ENCODE measurements at places on chromosomes 2 and 18.

DNA sequence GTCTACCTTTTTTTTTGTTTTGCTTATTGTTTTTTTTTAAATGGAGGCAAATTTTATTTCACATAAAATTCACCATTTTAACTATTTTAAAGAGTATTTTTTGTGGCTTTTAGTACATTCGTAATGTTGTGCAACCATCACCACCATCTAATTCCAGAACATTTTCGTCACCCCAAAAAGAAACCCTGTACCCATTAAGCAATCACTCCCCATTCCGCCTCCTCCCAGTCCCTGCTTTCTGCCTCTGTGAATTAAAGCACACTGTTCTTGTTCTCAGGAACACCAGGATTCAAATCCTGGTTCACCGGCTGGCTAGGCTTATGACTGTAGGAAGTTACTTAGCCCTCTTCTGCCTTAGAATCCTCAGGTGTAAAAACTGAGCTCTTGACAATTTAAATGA is 36.9 kb upstream of the EPAS1 start:
- no peak for DNase-seq

DNA sequence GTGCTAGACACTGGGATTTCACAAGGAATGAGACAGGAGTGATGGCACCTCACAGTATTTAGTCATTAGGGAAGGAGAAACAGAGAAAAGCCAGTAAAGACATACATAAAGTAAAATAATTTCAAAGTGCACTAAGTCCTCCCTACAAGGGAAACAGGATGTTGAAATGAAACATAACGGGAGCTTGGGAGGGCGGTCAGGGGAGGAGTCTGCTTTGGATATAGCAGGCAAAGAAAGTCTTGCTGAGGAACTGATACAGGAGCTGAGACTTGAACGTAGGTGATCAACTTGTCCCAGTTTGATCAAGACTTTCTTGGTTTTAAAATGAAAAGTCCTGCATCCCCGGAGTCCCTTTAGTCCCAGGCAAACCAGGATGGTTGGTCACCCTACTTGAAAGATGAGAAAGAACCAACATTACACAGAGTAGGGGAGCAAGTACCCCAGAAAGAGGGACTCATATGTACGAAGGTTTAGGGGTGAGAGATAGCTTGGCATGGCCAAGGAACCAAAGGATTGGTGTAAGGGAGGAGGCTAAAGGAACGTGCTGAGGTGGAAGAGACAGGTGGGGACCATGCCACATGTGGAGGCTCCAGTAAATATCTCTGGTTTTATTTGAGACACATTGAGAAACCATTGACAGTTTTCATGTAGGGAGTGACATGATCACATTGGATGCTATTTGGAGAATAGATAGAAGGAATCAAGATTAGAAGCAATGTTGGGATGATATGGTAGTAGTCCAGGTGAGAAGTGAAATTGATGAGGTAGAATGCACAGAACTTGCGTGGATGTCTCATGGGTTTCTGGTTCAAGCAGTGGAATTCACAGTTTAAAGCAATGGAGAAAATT is 28.4 kb downstream of the FBXO48 start:
- no peak for DNase-seq

DNA sequence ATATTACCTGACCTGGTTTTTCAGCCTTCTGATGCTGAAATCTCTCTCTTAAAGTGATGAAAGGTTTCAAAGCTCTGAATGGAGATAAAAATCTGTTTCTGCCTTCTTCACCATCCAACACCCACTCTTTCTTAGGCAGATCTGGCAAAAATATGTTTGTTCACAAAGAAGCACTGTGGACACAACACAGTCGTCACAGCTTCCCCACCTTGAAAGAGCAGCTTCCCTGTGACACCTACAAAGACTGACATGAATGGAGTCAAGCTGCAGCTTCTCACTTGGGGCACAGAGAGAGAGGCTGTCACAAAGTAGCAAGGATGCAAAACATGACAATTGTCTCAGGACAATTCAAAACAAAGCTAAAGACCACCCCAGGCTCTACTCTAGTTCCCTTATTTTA is 86.5 kb downstream of the ICOS start:
- no peak for DNase-seq

DNA sequence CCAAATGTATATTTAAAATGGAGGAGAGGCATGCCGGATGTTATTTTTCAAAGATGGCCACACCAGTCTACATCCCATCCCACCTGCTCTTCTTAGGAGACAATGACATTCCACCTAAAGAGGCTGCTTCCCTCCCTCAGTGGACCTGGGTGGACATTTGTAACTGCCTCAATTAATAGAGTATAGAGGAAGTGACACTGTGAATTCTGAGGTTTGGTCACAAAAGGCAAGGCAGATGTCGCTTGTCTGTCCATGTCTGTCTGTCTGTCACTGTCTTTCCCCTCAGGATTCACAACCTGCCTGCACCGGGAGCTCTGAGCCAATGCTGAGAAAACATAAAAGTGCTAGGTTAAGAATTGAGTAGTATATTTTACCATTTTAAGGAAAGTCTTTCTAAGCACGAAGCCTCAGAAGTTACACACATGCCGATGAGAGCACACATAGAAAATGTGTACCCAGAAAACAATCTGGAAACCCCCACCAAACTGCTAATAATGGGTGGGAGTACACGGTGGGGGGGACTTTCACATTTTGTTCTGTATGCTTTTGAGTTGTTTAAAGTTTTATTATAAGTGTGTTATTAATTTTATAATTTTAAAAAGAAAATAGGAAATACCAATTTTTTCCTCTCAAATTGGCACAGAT is 21.0 kb downstream of the MIB1 start:
- no peak for DNase-seq

DNA sequence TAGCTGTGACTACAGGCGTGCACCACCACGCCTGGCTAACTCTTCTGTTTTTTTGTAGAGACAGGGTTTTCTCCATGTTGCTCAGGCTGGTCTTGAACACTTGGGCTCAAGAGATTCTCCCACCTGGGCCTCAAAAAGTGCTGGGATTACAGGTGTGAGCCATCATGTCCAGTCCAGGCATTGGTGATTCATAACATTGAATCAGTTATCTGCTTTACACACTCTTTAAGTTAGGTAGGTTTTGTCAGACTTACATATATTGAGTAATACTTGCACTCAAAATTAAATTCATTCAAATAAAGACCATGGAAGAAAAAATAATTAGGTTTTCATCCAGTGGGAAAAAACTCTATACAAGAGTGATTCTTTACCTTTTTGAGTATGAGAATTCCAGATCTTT is 93.2 kb upstream of the XPO1 start:
- DNase-seq = no peak

DNA sequence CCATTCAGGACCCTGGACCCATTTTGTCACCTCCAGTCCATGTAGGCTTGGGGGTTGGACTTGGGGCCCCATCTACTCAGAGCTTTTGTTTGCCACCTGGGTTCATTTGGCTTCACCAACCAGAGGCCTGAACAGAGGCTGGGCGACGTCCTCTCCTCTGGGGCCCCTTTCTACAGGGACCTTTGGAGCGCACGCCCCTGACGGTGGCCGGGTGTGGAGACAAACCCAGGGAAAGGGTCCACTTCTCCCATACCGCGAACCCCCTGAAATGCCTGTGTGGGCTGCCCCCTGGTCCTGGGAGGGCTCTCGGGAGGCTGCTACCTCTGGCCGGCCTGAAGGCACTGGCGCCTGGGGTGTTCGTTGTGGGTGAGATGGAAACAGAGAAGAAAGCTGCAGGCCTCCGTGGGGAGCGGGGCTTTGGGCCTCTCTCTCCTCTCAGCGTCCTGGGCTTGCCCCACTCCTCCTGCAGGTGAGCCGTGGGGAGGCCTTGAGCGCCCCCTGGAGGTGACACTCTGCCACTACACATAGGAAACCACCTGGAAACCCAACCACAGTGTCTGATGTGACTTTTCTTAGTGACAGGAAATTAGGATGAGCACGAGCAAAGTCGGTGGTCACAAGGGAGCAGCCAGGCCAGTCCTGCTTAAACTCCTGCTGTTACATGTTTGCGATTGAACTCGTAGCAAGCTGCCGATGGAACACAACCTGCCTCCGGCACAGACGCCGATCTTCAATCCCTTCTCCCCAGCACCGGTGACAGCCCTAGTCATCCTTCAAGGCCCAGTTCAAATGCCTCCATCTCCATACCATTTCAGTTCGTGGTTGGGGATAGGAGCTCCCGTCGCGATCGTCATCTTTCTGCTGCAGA is 12.0 kb upstream of the NTSR2 start:
- no peak for DNase-seq

DNA sequence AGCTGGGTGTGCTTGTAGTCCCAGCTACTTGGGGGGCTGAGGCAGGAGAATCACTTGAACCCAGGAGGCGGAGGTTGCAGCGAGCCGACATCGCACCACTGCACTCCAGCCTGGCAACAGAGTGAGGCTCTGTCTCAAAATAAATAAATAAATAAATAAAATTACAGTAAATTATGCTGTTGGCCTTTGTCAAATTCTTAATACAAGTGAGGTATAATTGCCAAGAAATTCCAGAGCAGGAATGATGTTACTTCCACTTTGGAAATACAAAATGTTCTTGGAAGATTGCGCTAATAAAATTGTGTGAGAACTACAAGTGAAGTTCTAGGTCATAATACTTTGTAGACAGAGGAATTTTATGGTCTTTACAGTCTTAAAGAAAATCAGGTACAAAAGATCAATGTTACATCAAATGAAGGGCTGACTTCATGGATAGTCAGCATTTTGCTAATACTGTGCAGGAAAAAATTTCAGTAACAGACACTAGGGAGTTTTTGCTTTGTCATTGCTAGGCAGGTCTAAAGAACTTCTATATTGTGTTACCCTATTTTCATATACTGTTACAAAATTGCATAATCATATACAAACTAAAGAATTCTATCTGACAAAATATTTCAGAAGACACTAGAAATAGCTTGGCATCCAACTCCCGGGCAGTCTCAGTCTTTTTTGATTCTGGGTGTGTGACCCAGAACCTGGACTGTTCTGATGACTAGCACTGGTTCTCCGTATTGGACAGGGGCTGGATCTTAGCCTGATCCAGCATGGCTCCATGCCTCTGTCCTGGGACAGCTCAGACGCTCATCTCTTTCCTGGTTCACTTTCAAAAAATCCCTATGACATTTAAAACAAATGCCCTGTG is 76.0 kb upstream of the STK17B start:
- DNase-seq = no peak

DNA sequence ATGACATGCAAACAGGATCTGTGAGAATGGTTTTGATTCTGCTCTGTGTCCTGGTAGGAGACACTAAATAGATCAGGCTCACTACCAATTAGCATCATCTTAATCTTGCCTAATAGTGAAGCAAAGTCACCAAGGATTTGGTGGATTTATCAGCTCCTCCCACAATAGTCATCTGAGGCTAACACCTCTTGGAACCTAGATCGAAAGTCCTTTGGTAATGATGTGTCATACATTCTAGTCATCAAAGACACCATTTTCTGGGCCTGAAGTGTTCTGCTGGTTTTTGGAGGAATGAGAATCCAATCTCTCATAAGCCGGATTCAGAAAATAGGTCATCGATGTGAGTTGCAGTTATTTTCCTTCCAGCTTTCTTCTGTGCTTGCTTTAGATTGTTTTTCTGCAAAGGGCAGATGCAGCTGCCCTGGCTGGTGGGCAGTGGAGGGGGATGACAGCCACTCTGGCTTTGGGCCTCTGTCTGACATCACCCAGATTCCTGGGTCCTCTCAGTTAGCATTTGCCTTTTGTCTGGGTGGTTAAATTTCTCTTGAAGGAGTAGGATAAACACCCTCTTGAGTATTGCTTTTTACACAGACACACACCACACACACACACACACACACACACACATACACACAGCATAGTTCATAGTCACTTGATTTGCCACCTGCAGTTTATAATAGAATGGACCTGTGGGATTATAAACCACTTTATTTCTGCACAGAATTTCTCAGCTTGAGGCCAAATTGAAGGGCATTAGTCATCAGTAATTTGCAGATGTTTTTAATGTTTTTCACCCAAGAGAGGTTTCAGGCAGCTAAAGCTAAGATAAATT is at the start of gene MYO3B:
MYO3B (plus strand) TSS at position 198 of the 832 bp plus-strand sequence; CDS start at position 339, 141 bp downstream.
- no peak for DNase-seq

DNA sequence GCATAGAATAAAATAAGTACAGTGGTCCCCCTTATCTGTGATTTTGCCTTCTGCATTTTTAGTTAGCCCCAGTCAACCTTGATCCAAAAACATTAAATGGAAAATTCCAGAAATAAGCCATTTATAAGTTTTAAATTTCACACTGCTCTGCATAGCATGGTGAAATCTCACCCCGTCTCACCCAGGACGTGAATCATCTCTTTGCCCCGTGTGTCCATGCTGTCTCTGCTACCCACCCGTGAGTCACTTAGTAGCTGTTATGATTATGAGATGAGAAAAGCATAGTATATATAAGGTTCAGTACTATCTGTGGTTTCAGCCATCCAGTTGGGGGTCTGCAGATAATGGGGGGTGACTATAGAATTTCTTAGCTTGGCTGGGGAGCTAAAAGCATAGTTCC is 67.3 kb downstream of the RHBDD1 start:
- DNase-seq = no peak

DNA sequence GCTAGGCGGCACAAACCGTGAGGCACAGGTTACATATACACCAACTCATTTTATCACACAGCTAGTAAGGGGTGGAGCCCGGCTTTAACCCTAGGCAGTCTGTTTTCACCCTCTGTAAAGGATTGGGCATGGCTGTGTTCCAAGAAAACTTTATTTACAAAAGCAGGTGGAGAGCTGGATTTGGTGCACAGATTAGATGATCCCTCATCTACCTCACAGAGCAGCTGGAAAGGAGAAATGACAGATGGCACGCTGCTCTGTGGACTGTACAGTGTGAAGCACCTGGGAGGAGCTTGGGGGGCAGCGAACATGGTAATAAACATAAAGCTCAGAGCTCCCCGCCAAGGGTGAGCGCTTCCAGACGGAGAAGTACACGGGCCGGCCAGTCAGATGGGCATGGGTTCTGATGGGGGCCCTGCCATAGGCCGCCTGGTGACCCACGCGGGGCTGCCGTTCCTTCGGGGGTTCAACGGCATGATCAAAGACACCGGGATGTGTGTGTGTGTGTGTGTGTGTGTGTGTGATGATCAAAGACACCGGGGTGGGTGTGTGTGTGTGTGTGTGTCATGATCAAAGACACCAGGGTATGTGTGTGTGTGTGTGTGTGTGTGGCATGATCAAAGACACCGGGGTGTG is 862 bp upstream of the TMEM177 start:
- no peak for DNase-seq

DNA sequence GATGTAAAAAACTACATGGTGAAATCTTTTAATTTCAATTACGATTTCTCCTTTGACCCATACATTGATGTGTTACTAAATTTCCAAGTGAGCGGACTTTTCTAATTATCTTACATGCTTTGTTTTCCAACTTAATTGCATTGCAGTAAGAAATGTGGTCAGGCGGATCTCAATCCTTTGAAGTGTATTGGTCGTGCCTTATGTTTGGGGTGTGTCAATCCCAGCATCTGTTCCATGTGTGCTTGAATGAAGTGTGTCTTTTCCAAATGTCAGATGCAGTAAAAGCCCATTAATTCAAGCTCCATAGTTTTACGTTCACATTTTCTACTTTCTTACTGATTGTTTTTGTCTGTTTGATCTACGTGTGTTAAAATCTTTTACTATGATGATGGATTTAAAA is 113.1 kb downstream of the UXS1 start:
- no peak for DNase-seq

GRCh38 chr2:238059505-238059904 is 1.3 kb upstream of the SCLY start:
- no peak for DNase-seq

Data from esophagus squamous epithelium (tissue), 5 donors.